ENCODE measurements at places on chromosomes 2 and 18.

- DNase-seq: no peak
Observed at GRCh38 chr18:13309031-13309747, 90.6 kb downstream of the LDLRAD4 start.

GRCh38 chr18:50707855-50708469 lies 111.9 kb downstream of the MRO start:
- no peak for DNase-seq

GRCh38 chr2:191151331-191151730 lies 537 bp upstream of the STAT4 start:
- no peak for DNase-seq

DNA sequence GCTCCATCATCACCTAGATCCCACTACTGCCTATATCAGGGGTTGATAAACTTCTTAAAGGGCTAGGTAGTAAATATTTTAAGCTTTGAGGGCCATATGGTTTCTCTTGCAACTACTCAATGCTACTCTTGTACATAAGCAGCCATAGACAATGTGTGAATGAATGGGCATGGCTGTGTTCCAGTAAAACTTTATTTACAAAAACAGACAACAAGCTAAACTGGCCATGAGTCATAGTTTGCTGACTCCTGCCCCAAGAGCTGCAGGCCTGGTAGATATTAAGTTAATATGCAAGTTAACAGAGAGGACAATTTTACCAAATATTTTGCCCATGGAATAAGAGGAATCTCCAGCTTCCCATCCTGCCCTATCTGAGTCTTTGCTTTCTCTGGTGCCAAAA lies 29.8 kb upstream of the MYO3B start:
- no peak for DNase-seq

DNA sequence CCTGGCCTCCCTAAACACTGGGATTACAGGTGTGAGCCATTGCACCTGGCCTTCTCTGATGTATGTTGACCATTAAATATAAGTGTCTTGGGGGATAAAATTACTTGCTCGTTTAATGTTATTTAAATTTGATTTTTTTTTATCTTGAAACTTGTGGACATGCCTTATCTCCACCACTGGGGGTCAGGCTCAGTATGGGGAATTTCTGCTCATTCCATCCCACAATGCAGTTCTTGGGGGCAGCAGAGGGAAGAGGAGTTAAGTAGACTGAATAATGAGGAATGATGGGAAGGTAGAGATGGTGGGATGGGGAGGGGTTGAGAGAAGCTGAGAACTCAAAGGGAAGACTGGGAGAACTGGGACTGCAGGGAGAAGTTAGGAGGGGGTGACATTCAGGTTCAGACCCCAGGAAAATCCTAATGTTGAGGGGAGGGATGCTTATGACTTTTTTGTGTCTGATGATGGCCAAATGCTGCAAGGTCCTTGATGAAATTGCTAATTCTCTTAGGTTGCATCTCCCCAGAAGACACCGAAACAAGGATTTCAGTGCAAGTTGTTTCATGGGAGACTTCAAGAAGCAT lies 174.2 kb downstream of the MIB1 start:
- no peak for DNase-seq

DNA sequence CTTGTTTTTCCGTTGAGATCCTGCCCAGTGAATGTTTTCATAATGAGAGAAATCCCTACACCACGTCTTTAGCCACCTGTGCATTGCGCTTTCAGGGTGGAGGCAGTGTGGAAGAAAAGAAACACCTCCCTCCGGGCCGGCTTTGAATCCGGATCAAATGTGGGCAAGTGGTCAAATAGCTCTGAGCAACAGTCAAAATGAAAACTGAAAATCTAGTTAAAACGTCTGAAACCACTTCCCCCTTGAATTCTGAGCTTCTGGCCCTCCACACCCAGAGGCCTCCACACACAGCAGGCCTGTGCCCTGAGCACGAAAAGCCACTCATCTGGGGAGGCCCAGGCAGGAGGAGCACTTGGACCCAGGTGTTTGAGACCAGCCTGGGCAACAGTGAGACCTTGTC lies 263.6 kb upstream of the SALL3 start:
- DNase-seq: no peak

DNA sequence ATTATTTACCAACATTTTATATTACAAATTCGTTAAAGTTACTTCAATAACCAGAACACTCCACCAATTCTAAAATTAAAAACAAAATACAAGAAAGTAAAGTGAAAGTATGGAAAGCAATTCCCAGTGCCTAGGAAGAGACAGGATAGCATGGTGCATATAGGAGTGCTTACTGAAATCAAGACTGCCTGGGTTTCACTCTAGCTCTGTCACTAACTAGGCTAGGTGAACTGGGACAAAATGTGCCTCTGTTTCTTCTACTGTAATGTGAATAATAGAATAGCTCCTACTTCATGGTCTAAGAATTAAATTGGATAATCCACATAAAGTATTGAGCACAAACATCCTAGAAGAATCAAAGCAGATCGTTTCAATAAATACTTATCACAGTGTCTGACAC lies 22.6 kb downstream of the STK17B start:
- DNase-seq: no peak

- DNase-seq: no peak
Observed at GRCh38 chr2:47043891-47044239, 111.2 kb downstream of the STPG4 start.

- DNase-seq: no peak
Observed at GRCh38 chr2:230975927-230976326, 20.0 kb upstream of the SPATA3 start.
